ENCODE measurements at places on chromosomes 4 and X.

- peak; percentile 76 for DNase-seq
Measured at GRCh38 chr4:93532234-93532633, 296.3 kb upstream of the ATOH1 start.

- peak; percentile 6 for DNase-seq
Measured at GRCh38 chrX:39967348-39967747, 130.4 kb downstream of the BCOR start.

DNA sequence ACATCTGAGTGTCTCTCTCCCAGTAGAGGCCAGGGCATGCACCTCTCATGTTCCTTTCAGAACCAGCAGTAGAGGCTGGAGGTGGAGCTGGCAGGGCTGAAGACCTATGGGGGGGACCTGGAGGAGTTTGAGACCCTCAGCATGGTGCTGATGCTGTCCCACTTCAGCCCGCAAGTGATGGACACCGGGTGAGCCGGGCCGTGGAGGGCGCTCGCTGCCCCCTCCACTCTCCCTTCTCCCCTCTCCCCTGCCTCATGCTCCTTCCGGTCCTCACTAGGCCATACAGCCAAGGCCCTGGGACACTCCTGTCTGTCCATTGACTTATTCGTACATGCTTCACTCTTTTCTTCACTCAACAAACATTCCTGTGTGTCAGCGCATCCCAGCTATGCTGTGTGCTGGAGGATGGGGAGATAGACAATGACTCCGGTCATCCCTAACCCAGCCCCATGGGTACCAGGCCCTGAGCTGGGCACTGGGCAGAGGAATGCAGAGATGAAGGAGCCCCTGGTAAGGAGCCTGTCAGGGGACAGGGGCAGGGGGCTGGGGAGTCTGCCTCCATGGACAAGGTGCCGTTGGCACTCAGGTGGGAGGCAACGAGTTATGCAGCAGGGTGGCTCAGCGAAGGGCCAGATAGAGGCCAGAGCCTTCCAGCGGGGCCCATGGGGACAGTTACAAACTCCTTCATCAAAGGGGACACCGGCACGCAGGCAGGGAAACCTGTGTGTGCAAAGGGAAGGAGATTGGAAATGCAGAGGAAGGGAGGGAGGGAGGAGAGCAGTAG, 28.4 kb upstream of the WFS1 start:
- no peak for DNase-seq

DNA sequence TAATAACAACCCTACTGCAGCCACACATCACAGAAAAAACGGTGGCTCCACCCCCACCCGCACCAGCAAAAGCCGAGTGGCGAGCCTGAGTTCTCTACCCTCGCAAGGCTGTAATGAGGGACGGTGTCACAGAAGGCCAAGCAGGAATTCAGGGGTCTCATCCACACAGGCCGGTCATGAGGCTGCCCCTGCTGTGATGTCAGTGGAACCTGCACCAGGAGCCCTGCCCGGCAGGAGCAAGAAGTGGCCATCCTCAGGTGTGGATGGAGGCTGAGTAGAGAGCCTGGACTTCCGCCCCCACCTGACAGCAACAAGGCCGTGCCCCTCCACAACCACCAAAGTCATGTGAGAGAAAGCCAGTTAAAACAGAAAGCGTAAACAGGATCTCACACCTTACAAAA, 20.6 kb downstream of the LYAR start:
- DNase-seq = no peak

- no peak for DNase-seq
Measured at GRCh38 chr4:139658185-139658584, 7.4 kb upstream of the MGST2 start.

DNA sequence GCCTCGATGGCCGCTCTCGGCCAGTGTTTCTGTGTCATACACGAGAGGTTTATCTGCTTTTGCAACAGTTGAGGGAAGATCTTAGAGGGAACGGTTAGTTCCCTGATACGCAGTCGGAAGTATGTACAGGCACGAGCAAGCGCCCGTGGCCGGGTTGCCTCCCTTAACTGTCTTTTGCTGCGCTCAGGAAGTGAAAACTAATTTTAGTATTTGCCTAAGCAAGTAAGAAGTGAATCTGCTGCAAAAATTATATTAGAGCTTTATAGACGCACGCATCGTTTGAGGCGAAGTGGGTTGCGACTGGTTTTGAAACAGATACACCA, 695 bp downstream of the MTM1 start:
- no peak for DNase-seq

- peak; percentile 52 for DNase-seq
Measured at GRCh38 chr4:26173619-26174018, 147.2 kb upstream of the RBPJ start.
